Stimulated activated CD4-positive, alpha-beta T cell treated with anti-CD3 and anti-CD28 coated beads, Interleukin-1b, Interleukin-23, amount 100 ng/mL, for 24 hours (primary cell): ENCODE measurements at places on chromosomes 11 and 22.

DNA sequence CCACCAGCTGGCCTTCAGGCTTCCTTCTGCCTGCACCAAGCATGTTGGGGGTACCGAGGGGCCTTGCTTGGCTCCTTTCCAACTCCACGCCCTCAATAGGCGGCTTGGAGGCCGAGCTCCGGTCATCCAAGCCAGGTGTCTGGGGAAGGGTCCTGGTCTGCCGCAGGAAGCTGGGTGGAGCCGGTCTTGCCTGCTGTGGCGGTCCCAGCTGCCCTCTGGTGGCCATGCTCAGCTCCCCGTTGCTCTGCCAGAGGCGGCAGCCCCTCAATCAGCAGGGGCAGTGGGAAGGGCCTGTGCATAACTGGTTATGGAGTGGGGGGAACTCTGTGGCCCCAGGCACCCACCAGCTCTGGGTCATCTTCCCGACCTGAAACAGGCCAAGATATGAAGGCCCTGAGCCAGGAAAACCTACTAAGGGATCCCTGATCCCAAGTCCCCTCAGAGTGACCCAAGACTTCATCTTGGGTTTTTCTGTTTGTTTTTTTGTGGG, 3.2 kb downstream of the ARVCF start:
- no peak for DNase-seq

DNA sequence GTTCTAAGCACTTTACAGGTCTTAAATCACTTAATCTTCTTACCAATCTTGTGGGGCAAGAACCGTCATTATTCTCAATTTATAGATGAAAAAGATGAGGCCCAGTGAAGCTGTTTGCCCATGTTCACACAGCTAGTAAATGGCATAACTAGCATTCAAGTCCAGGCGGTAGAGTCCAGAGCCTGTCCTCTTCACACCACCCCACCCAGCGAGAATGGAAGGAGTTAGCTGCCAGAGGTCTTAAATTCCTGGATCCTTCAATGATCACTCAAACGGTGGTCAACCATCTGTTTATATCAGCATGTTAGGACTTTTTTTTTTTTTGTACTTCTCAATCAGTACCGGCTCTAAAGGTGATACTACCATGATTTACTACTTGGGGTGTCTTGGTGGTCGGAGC, 43.3 kb downstream of the PARVA start:
- no peak for DNase-seq

DNA sequence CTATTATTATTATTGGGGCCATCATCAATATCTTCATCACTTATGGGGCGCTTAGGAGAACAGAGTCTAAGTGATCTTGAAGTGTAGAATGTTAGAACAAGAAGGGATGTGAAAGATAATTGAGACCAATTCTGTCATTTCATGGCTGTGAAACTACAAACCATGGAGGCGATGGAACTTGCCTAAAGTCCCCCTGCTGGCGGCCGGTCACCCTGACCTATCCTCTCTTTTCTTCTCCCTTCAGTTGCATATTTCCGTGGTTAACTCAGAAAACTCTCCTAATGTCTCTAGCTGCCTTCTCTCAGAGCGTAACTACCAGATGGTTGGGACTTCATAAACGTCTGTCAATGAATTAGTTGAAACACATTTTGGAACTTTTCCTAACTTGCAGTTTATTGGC, 6.6 kb upstream of the OR4B1 start:
- DNase-seq = no peak

GRCh38 chr22:26041931-26042330, 127.3 kb upstream of the SEZ6L start:
- DNase-seq = no peak
